ENCODE measurements at places on chromosomes 4 and X. TPM values are rescaled to one million over a fixed set of nuclear protein-coding genes. Genes with fewer than 3 reads are reported as not detected.
A peak's percentile ranks its signal among the peaks of the same experiment; 100 is the strongest.

The EPGN gene
- not detected for total RNA-seq

DNA sequence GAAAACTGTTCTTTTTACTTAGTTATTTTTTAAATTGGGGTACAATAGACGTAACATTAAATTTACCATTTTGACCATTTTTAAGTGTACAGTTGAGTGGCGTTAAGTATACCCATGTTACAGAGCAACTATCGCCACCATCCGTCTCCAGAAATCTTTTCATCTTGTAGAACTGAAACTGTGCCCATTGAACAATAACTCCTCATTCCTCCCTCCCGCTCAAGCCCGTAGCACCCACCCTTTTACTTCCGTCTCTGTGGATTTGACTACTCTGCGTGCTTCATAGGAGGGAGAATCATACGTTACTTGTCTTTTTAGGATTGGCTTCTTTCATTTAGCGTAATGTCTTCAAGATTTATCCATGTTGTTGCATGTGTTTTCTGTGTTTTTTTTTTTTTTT is 55.3 kb downstream of the TMEM131L start:
- peak overlapping the region; percentile 64 for H3K4me3 ChIP-seq
- peak overlapping the region; percentile 97 for H3K27ac ChIP-seq
- H3K4me1 ChIP-seq = peaks cover 95% of the 10 kb centered on the region
- no peak for DNase-seq
- no peaks in the 10 kb centered on the region for H3K27me3 ChIP-seq
- H3K36me3 ChIP-seq = no peaks in the 10 kb centered on the region

GRCh38 chr4:82678051-82678450 is 116.3 kb upstream of the TMEM150C start:
- no peaks in the 10 kb centered on the region for H3K36me3 ChIP-seq
- no peak for DNase-seq
- H3K27me3 ChIP-seq = no peaks in the 10 kb centered on the region
- H3K27ac ChIP-seq = no peak overlapping the region
- H3K4me3 ChIP-seq = no peak overlapping the region

The FRMPD4 gene
- total RNA-seq = not detected

The AMTN gene
- total RNA-seq = not detected

GRCh38 chr4:146273204-146273901 is 59.0 kb downstream of the REELD1 start:
- no peak overlapping the region for H3K4me3 ChIP-seq
- H3K27ac ChIP-seq = no peak overlapping the region
- DNase-seq = no peak
- no peaks in the 10 kb centered on the region for H3K27me3 ChIP-seq
- no peaks in the 10 kb centered on the region for H3K36me3 ChIP-seq
- H3K4me1 ChIP-seq = no peaks in the 10 kb centered on the region

Data from naive thymus-derived CD8-positive, alpha-beta T cell (primary cell).